ENCODE measurements at places on chromosomes 7 and 10.

- DNase-seq: no peak
These were observed 4.8 kb upstream of the AOC1 start for GRCh38 chr7:150847536-150847935.

- no peak for DNase-seq
These were observed 18.1 kb upstream of the TFAM start for GRCh38 chr10:58367069-58367468.

GRCh38 chr7:140484951-140485499 lies 5.7 kb upstream of the MKRN1 start:
- no peak for DNase-seq

GRCh38 chr10:43880160-43880559 lies 231.5 kb upstream of the ZNF32 start:
- no peak for DNase-seq

- DNase-seq: no peak
These were observed 14.4 kb upstream of the KIF5B start for GRCh38 chr10:32070645-32071044.

DNA sequence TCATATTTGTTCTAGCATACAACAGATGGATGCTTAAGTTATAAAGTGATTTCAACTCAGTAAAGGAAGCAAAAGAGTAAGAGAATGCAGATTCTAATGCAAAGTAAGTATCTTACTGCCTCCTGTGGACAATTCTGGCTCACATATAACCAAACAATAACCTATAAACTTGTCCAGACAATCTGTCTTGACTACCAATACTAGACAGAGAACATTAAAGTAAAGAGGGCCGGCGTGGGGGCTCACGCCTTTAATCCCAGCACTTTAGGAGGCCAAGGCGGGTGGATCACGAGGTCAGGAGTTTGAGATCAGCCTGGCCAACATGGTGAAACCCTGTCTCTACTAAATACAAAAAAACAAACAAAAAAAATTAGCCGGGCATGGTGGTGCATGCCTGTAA lies 329.3 kb downstream of the CACNA2D1 start:
- no peak for DNase-seq

DNA sequence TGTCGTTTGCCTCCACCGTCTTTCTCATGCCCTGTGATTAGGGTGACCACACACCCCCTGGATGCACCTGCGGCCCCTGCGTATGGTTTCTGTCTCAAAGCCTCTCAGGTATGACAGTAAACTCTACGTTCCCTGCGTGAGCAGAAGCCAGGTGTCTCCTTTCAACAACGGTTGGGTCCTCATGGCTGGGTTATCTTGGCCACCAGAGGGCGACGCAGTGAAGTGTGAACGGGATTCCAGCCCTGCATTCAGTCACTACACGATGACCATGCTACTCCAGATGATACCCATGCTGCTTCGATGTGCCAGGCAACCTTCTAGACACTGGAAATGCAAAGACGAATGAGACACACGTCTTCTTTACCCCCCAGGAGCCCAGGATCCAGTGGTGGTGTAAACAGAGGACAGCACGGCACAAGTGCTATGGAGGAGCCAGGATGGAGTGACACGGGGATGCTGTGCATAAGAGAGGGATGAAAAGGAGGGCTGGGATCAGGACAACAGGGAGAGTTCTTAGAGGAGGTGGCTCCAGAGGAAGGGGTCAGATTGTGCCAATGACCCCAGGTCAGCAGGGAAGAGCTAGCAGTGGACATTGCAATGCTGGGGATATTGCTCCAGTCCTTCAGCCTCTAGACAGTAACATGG lies 228.1 kb upstream of the PFKP start:
- peak; percentile 12 for DNase-seq

- no peak for DNase-seq
These were observed 38.8 kb downstream of the GRB10 start for GRCh38 chr7:50743893-50744292.

DNA sequence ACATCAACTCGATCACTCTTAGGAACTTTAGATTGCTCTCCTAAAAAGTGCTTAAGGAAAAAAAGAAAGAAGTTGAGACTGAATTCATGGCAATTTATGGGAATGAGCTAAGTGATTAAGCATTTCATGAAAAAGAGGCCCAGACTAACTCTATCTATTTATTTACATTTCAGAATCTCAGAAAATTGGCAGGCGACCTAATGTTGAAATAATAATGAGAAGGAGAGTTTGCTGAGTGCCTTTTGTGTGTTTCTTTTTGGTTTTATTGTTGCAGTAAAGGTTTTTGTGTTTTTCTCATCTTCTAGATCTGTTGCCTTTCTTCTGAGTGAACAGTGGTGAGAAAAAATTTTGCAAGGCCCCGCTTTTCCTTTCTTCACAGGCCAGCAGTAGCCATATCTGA lies 3.8 kb downstream of the GRK5 start:
- DNase-seq: no peak

GRCh38 chr7:111681242-111681641 lies 119.0 kb upstream of the IMMP2L start:
- DNase-seq: no peak

DNA sequence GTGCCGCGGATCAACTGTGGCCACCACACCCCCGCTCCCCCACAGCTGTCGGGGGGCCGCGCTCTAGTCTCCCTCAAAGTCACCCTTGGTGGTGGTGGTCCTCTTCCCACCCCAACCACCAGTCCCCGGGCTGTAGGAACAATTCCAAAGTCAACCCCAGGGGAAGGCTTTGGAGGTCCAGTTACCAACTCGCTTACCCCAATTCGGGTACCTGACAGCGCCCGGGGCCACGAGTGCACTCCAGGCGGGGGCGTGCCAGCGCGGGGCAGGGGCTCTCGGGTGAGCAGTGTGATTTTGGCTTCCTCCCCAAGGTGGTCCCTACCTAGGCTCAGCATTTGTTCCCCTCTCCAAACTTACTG lies 584 bp upstream of the ZMIZ1 start:
- DNase-seq: no peak

DNA sequence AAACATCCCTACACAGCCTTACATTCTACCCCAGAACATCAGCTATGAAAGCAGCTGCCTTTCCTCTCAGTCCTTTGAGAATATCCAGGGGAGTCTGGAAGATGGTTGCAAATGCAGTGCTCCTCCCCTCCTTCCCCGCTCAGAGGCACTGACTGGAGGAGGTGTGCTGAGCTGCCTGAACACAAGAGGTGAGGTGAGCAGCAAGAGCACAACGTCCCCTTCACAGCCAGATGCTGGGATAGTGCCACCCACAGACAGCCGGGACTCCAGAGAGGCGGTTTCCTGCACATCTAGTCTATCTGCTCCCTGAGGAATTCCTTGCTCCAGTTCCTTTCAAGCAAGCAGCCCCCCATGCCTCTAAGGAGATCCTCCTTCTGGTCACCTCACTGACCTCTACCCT lies 74.2 kb downstream of the EZH2 start:
- no peak for DNase-seq

DNA sequence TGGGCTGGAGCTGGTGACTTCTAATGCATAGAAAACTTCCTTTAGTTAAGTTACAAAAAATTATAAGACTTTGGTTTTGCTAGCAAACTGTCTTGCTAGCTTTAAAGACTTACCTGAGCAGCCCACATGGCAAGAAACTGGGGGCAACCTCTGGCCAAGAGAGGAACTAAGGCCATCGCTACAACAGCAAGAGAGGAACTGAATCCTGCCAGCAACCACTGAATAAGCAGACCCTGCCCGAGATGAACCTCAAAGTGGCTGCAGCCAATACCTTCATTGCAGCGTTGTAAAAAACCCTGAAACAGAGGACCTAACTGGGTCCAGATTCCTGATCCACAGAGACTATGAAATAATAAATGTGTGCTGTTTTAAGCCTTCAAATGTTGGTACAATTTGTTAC lies 54.6 kb upstream of the STARD3NL start:
- no peak for DNase-seq

DNA sequence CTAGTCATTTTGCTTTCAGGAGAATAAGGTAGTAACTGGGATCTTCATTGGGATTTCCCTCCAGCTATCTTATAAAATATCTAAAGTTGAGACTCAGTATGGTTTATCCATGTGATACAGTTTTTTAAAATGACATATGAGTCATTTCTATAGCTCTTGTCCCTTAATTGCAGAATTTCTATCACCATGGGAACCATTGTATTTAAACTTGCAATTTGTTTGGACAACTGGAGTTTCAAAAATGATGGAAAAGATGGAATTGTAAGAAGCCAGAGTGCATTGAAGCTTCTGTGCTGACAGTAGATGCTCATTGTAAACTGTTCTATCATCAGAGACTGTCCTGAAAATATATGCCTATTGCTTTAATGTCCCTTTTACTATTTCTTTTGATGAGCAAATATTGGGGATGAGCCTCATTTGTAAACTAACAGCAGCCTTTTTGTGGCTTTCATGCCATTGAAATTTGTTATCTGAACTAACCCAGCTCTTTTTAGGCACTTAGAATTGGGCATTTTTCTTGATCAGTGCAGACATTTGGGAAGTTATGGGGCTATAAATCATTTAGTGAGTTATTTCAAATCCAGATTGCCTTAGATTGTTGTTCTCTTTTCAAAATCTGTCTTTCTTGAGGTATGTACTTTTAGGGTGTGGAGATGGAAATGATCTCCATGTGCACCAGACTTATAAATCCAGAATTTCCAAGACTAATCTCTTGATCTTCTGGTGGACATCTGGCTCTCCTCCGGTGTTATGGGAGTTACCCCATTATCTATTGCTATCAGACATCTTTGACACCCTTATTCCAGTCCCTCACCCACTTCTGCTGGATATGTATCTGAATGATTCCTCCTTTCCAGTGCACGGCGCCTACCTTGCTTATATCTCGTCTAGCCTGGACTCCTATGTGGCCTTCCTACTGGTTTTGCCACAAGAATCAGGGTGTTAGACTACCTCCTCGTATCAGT lies 159.0 kb downstream of the SND1 start:
- DNase-seq: no peak

DNA sequence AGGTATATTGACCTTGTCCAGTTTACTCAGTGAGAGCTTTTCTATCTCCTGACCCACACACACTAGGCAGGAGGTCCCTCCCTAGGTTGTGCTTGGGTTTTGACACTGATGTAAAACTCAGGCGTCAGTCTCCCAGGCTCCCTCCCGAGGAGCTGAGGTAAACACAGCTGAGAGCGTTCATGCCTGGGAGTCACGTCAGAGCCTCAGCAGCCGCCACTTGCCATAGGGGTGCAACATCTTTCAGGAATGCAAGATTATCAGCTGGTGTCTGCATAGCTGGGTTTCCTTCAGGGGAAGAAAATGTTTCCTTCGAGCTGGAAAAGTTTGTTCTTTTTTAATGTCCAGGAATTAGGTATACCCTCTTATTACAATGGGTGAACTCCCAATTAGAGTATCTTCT lies 70.6 kb downstream of the FGFR2 start:
- no peak for DNase-seq

GRCh38 chr10:23994459-23995046 lies 214.4 kb upstream of the KIAA1217 start:
- no peak for DNase-seq

DNA sequence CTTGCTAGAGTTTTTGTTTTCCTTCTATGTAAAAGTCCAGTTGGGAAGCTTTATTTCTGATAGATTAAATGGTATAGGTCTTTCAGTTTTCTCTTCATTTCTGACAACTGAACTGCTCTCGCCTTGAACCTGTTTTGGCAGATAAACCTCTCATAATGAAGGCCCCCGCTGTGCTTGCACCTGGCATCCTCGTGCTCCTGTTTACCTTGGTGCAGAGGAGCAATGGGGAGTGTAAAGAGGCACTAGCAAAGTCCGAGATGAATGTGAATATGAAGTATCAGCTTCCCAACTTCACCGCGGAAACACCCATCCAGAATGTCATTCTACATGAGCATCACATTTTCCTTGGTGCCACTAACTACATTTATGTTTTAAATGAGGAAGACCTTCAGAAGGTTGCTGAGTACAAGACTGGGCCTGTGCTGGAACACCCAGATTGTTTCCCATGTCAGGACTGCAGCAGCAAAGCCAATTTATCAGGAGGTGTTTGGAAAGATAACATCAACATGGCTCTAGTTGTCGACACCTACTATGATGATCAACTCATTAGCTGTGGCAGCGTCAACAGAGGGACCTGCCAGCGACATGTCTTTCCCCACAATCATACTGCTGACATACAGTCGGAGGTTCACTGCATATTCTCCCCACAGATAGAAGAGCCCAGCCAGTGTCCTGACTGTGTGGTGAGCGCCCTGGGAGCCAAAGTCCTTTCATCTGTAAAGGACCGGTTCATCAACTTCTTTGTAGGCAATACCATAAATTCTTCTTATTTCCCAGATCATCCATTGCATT lies 27.1 kb downstream of the MET start:
- no peak for DNase-seq

DNA sequence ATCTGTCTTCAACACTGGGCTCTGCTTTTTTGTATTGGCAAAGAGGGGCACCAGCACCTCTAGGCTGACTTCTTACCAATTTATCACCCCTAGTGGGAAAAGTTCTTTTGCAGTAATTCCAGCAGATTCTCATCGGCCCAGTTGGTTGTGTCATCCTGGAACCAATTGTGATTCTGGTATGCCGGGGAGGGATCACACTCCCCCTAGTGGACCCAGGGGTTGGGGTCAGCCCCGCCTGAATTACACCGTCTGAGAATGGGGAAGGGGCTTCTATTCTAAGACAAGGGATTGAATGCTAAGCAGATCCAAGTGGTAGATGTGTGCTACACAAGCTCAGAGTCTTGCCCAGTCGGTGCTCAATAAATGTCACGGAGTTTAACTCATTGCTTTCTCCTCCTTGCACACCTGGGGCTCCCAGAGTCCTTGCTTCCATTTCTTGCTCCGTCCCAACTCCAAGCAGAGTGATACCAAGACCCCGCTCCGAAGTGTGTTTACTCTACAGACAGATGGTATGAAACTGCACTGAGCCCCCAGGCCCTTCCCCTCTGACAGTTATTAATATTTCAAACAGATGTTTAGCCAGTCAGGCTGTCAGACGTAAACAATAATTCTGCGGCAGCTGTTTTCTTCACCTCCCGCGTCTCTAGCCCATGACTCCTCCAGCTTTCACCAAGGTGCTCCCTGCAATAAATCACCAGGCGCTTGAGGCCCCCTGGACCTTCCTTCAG lies 71.9 kb downstream of the C10orf105 start:
- DNase-seq: no peak

GRCh38 chr7:141624763-141625162 lies 73.6 kb downstream of the AGK start:
- DNase-seq: no peak

DNA sequence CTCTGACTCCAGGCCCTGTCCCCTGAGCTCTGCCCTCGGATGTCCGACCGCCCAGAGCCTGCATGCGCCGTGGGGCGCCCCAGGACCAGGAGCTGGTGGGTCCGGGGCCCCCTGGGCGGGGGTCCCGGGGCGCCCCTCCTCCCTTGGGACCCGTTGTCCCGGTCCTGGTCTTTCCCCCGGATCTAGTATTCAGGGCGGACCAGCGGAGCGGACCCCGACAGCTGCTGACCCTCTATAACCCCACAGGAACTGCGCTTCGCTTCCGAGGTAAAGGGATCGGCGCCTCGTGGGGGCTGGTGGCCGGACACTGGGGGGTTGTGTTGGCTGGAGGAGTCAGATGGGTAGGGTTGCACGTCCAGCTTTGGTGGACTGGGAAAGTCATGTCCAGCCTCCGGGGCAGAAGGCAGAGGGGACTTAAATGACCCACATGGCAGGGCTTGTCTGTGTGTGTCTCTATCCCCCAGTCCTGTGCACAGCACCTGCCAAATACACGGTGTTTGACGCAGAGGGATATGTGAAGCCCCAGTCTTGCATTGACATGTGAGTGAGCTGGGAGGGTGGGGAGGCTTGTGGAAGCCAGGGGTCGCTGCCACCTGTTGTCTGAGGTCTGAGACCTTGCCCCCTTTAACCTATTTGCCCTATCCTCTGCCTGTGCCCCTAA lies 520 bp downstream of the MOSPD3 start:
- no peak for DNase-seq

GRCh38 chr7:123836656-123837055 lies 8.3 kb upstream of the HYAL4 start:
- no peak for DNase-seq
